ENCODE measurements at places on chromosomes 6 and 20.

- DNase-seq, result no peak
These were observed 190.4 kb upstream of the MCHR2 start for GRCh38 chr6:100184473-100184872.

GRCh38 chr6:29696147-29697125, 15.5 kb upstream of the ZFP57 start:
- DNase-seq, result no peak

- DNase-seq, result no peak
These were observed 559.8 kb downstream of the QKI start for GRCh38 chr6:163974322-163974721.

DNA sequence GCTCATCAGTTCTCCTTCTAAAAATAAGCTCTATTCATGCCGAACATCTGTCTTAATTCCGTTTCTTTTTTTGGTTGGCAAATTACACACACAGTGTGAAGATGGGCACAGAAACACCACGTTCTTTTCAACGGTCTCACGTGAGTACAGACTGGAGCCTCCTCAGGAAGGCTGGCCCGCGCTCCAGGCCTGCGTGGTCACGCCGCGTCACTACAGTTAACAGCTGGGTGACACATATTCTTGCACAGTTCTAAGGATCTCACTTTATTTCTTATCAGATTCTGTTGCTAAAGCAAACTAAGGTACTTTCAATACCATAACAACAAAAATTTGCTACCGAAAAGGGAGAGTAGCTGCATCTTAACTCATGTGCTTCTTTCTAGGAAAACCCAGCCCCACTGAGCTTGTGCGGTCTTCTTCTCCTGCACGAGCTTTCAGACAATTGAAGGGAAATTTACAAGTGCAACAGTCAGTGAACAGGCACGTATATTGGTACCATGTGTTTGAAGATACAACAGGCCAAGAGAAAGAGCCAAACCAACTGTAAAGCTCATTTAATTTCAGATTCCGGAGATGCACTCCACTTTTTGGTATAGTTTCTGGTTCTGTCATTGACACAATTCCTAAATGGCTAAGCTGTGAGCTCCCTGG, 55.6 kb upstream of the MPC1 start:
- DNase-seq, result no peak

DNA sequence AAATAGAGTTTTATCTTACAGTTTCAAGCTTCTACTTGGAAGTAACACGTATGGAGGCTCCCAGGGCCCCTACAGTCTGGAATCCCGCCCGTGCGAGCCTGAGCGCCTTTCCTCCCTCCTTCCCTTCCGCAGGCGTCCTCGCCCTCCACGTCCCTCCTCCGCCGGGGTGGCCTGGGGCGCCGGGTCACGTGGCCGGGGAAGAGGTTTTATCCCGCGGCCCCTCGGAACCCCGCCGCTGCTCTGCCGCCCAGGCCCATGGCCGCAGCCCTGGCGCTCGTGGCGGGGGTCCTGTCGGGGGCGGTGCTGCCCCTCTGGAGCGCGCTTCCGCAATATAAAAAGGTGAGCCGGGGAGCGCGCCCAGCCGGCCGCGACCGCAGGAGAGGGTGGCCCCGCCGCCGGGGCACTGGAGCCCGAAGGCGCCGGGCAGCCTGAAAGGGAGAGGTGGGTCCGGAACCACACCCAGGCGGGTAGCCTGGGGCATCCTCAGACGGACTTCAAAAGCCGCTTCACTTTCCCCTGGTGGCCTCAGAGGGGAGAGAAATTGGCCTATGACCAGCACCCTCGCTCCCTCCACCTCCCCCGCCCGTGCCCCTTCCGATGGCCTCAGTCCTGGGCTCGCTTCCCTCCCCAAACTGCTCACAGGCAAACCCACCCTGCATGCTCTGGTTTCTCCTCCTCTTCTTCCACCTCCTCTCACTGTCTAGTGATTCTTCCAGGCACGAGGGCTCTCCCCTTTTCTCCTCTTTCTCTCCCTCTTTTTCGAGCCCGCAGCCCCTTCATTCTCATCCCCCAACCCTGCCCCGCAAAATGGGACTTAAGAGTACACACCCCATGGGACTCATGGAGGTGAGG, at the start of gene CLPSL2:
Gene CLPSL2, plus strand, starts transcription at position 235 of the 852 bp plus-strand sequence. Its CDS starts 21 bp downstream, at position 256.
- DNase-seq, result no peak

GRCh38 chr6:135236732-135237131, 55.6 kb downstream of the MYB start:
- DNase-seq, result no peak

GRCh38 chr6:167744681-167745669, 81.7 kb upstream of the AFDN start:
- DNase-seq, result no peak

GRCh38 chr6:100538086-100538485, 73.4 kb upstream of the SIM1 start:
- DNase-seq, result no peak

DNA sequence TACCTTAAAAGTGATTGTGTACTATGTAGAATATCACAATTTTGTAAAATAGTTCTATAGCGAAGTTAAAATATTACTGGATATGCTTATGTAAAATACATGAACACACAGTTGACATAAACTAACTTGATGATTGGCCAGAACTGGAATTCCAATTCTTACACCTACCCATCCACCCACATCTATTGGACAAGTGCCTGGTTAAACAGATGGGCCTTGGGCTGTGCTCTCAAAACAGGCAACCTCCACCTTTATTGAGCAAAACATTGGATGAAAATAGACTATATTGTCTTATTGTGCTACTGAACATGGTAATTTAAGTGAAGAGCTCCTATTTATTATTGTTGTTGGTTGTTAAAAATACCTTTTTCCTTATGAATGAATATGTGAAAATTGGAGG, 154.0 kb upstream of the FLRT3 start:
- no peak for DNase-seq

DNA sequence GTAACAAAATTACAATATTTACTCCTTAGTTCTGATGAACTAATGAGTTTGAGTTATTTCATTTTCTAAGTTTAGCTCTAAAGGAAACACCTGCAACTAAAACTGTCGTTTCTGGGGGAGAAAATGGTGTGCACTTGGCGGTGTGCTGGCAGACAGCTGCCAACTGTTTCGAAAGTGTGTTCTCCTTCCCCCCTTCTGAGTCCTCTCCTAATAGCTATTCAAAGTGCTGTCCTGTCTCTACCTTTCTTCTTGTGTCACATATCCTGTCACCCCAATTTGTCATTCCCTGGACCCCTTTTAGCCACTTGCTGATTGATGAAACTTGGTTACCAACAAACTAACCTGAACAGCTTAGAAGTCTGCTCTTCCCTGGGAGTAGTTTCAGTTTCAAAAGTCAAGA, 4.9 kb upstream of the UBE2J1 start:
- no peak for DNase-seq

- DNase-seq, result no peak
These were observed 455.1 kb upstream of the HSF2 start for GRCh38 chr6:121944354-121944753.

DNA sequence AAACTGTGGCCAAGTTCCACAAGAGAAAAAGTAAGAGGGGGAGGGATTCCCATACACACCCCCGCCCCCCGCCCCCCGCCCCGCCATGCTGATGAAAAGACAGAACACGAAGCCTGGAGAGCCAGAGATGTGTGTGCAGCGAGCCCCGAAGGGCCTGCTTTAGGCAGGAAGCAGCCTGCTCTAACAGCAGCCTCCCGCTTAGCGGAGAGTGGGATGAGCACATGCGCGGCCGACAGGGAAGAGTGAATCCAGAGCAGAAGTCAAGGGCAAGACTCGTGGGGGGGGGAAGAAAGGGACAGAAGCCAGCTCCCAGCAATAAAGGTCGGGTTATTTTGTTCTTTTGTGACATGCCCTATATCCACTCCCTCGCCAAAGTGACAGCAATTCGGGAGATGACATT, 67.2 kb upstream of the PTGIS start:
- DNase-seq, result no peak

DNA sequence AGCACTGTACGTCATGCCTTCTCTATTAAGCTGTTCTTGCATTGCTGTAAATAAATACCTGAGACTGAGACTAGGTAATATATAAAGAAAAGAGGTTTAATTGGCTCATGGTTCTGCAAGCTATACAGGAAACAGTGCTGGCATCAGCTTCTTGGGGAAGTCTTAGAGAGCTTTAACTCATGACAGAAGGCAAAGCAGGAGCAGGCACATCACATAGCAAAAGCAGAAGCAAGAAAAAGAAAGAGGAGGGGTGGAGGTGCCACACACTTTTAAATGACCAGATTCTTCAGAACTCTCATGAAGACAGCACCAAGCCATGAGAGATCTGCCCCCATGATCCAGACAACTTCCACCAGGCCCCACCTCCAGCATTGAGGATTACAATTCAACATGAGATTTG, 30.1 kb downstream of the CYB5R4 start:
- no peak for DNase-seq

- DNase-seq, result no peak
These were observed 298.3 kb downstream of the FARS2 start for GRCh38 chr6:5559651-5560050.

- no peak for DNase-seq
These were observed 11.3 kb downstream of the TFAP2A start for GRCh38 chr6:10403385-10404106.

- DNase-seq, result no peak
These were observed 37.3 kb upstream of the TGM2 start for GRCh38 chr20:38202153-38202981.

DNA sequence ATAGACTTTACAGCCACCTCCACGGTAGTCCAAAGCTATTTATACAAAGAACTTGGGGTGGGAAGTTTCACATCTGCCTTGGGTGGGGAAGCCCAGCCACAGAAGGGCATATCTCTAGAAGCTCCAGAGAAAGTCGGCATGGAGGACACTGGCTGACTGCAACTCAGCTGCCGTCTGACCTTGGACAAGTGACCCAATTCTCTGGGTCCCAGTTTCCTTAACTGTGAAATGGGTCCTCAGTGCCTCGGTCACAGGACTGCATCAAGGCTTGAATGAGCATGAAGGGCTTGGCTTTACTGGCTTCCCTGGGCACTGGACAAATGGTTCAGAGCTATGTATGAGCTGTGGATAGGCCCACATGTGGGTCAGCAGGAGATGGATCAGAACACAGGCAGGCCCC, 58.6 kb downstream of the NOL4L start:
- no peak for DNase-seq

- no peak for DNase-seq
These were observed 15.7 kb downstream of the ZFP64 start for GRCh38 chr20:52175840-52176239.

DNA sequence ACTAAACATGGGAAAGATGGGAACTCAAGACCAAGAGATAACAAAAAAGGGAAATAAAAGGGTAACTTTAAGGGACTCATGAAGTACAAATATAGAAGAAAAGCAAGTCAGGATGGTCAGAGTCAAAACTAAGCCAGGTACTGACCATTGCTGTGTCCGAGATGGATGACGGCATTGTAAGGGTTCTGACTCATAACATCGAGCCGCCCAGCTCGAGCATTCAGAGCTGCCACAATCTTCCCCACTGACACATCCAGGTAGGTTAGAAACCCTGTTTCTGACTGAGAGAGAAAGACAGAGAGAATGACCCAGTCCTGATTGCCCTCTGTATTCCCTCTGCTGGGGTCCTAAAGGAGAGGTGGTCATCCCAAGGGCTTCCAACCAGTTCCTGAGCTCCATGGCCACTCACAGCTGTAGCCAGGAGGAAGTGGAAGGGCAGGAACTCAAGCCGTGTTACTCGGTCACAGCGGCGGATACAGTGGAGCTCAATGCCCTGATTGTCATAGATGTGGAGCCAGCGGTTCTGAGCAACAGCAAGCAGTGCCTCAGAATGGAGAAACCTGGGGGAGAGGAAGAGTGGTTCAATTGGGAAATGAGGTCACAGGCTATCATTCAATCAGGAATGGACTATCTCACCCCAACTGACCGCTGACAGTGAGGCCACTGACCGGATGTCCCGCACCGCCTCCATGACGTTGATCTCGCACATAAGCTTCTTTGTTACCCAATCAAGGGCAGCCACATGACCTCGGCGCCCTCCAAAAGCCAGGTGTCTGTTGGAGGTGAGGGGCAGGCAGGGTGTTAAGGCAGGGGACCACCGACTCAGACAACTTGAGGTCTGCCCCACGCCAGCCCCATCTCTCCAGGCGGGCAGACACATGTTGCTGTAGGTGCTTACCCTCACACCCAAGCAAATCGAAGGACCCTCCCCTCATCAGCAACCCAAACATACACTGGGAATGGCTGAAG, 1.8 kb downstream of the WDR46 start:
- DNase-seq, result no peak

- DNase-seq, result no peak
These were observed 7.5 kb downstream of the PSMA7 start for GRCh38 chr20:62135573-62136266.

- no peak for DNase-seq
These were observed 74.6 kb downstream of the OR2B2 start for GRCh38 chr6:27837625-27838057.

GRCh38 chr6:84460491-84460890, 233.0 kb upstream of the CEP162 start:
- no peak for DNase-seq

GRCh38 chr6:145839653-145840052, 25.1 kb upstream of the FBXO30 start:
- DNase-seq, result no peak

DNA sequence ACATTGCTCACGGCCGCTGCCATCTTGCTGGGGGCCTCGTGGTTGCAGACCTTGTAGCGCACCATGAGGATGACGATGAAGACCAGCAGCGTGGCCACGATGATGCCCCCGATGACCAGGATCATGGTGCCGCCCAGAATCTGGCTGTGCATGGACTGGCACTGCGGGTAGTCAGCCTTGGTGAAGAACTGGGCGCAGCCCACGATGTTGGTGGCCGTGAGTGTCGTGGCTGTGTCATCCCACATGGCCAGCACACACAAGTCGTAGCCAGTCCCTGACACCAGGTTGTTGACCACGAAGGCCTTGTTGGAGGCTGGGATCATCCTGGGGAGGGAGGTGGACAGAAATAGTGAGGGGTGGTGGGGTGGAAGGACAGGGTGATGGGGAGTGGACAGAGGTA, 194.6 kb downstream of the LRFN2 start:
- DNase-seq, result no peak

DNA sequence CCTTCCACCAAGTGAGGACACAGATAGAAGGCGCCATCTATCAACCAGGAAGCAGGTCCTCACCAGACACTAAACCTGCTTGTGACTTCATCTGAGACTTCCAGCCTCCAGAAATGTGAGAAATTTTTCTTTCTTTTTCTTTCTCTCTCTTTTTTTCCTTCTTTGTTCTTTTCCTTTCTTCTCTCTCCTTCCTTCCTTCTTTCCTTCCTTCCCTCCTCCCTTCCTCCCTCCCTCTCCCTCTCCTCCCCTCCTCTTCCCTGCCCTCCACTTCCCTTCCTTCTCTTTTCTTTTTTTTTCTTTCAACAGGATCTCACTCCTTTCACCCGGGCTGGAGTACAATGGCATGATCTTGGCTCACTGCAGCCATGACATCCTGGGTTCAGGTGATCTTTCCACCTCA, 37.4 kb upstream of the MCUR1 start:
- DNase-seq, result no peak

DNA sequence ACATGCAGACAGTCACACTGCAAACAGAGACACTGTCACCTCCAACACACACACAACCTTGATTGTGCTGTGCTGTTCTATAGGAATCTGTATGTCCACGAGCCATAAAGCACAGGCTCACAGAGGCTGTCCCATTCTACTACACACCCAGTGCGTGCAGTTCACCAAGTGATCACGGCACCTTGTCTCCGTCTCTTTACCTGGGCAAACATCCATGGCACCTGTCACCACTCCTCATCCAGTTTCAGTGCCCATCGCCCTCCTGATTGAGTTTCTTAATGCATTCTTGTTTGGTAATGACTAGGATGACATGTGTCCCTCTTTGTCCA, 65.8 kb upstream of the STMND1 start:
- DNase-seq, result no peak
